ENCODE measurements at places on chromosomes 13 and 19. TPM values are rescaled to one million over a fixed set of nuclear protein-coding genes. Genes with fewer than 3 reads are reported as not detected.

DNA sequence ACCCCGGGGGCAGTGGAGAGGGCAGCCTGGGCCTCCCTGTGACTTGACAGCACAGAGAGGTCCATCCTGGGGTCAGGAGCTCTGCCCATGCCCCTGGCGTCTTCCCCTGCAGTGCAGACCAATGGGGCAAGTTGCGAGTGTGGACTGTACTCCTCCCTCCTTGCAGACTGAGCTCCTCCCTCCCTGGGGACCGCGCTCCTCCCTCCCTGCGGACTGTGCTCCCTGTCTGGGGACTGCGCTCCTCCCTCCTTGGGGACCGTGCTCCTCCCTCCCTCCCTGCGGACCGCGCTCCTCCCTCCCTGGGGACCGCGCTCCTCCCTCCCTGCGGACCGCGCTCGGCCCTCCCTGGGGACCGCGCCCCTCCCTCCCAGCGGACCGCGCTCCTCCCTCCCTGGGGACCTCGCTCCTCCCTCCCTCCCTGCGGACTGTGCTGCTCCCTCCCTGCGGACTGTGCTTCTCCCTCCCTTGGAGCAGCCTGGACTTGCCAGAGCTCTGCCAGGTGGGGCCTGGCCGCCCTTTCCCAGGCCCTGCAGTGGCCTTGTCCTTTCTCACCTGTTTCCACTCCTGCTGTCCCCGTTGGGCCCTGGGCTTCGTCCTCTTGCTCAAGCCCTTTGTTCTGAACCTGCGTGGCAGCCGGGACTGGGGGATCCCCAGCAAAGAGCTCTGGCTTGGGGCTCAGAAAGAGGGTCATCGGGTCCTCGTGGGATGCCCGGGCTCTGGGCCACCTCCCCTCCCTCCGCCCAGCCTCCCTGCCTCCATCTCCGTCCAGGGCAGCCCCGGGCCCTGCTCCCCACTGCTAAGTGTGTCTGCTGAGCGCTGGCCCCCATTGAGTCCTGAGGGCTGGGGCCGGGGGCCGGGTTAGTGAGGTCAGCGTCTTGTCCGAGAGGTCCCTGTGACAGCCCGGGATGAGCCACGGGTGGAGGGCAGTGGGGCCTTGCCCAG, 6.8 kb downstream of the GAMT start:
- no peak for DNase-seq
- H3K4me3 ChIP-seq = no peak overlapping the region
- H3K36me3 ChIP-seq = peaks cover 68% of the 10 kb centered on the region
- H3K27me3 ChIP-seq = no peaks in the 10 kb centered on the region
- no peaks in the 10 kb centered on the region for H3K4me1 ChIP-seq
- H3K27ac ChIP-seq = no peak overlapping the region

DNA sequence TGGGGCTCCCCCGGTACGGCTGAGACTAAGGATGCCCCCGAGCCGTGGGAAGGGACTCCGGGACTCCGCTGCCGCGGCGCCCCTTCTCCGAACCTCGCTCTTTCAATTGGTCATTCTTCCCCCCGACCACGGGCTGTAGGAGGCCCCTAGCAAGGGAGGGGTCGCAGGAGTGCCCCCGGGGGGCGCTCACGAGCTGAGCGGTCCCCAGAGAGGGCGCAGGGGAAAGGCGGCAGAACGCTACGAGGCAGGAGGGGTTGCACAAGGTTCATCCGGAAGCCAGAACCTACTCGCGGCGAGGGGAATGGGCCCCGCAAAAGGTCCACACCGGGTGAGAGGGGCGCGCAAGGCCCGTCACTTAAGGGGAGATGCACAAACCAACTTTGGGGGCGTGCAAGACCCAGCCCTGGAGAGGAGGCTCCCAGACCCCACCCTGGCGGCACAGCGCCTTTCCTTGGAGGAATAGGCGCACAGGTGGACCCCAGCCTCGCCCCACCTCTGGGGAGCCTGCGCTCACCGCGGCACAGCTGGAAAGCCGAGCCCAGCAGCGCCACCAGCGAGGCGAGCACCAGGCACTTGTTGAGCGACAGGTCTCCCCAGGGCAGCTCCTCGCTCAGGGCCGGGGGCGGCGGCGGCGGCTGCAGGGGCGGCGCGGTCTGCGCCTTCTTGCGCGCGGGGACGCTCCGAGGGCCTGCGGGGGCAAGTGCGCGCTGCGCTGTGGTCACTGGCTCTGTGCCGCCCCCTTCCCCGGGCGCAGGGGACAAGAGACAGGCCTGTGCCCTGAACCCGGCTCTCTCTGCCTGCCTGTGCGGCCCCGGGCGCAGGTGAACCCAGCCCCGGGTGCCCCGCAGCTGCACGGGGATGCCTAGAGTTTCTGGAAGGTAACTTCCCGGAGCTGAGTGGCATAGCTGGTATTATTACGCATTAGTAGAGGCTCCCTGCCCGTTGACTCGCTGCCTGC, 2.8 kb downstream of the JSRP1 start:
- no peak overlapping the region for H3K27ac ChIP-seq
- peak overlapping the region; percentile 71 for H3K4me3 ChIP-seq
- peaks cover 91% of the 10 kb centered on the region for H3K4me1 ChIP-seq
- peaks cover 6% of the 10 kb centered on the region for H3K36me3 ChIP-seq
- H3K27me3 ChIP-seq = peaks cover 46% of the 10 kb centered on the region

GRCh38 chr13:79806821-79807220, 325.9 kb downstream of the NDFIP2 start:
- peaks cover 26% of the 10 kb centered on the region for H3K4me1 ChIP-seq
- H3K27me3 ChIP-seq = no peaks in the 10 kb centered on the region
- H3K36me3 ChIP-seq = no peaks in the 10 kb centered on the region
- no peak for DNase-seq
- H3K4me3 ChIP-seq = no peak overlapping the region

GRCh38 chr13:110879482-110879881, 35.4 kb downstream of the ANKRD10 start:
- no peaks in the 10 kb centered on the region for H3K27me3 ChIP-seq
- H3K4me1 ChIP-seq = peaks cover 10% of the 10 kb centered on the region
- DNase-seq = peak; percentile 67
- H3K36me3 ChIP-seq = peaks cover 5% of the 10 kb centered on the region
- no peak overlapping the region for H3K27ac ChIP-seq

Gene GRK1
- polyA plus RNA-seq = not detected

- DNase-seq = no peak
- H3K27me3 ChIP-seq = no peaks in the 10 kb centered on the region
- no peak overlapping the region for H3K27ac ChIP-seq
- H3K4me1 ChIP-seq = no peaks in the 10 kb centered on the region
- H3K4me3 ChIP-seq = no peak overlapping the region
Measured at GRCh38 chr19:33997690-33998089, 174.6 kb upstream of the LSM14A start.

GRCh38 chr19:32364040-32364439, 18.6 kb downstream of the ZNF507 start:
- no peak overlapping the region for H3K27ac ChIP-seq
- H3K4me3 ChIP-seq = no peak overlapping the region
- H3K27me3 ChIP-seq = no peaks in the 10 kb centered on the region
- H3K4me1 ChIP-seq = no peaks in the 10 kb centered on the region
- DNase-seq = no peak

Data from spleen (tissue), 13 donors.